ENCODE measurements at places on chromosomes 4 and X.
A peak's percentile ranks its signal among the peaks of the same experiment; 100 is the strongest.

- peak; percentile 17 for DNase-seq
Observed at GRCh38 chr4:1399508-1400190, 6.6 kb downstream of the NKX1-1 start.

GRCh38 chr4:165873298-165874071 is 448 bp downstream of the TLL1 start:
- DNase-seq: no peak

DNA sequence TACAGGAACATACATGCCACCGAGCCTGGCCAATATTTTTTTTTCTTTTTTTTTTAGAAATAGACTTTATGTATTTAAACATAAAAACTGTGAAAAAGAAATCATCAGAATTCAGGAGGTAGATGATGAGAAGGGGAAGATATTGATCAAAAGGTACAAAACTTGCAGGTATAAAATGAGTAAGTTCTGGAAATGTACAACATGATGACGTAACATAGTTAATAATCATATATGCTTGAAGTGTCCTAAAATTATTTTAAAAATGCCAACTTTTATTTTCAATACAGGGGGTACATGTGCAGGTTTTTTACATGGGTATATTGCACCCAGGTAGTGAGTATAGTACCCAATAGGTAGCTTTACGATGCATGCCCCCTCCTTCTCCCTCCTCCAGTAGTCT is 337.6 kb downstream of the GRID2 start:
- DNase-seq: no peak

DNA sequence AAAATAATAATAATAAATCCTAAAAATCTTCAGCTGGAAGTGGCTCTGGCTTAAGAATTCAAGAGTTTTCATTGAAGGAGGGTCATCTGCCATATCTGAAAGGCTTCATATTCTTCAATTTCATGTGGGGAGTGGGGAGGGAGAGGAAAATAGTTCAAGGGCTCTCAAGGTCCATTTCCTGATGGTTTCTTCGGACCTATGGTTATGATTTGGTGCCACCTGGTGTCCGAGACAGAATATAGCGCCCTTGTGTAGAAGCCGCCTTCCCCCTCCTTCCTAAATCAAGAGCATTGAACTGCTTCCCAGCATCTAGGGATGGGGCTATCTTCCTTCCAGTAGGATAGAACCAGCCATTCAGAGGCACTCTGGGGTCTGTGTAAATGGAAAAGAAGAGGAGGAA is 34.3 kb downstream of the NLGN3 start:
- peak; percentile 39 for DNase-seq

GRCh38 chr4:67288964-67289363 is 256.3 kb downstream of the CENPC start:
- no peak for DNase-seq

DNA sequence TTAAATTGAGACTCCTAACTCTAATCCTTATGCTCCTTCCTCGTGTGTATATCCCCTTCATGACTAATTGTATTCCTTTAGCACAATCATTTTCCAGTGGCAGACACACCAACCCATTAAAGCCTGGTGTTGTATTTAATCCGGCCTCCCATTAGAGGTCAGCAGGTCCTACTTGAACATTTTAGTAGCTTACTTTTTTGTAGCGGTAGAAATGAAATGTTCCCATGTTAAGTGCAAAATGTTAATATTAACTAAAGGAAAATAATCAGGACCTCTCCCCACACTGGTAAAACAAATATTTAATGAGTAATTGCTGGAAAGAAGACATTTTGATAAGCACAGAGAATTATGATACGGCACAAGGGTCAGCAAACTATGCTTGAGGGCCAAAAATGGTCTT is 3.4 kb downstream of the RAB33B start:
- DNase-seq: no peak

DNA sequence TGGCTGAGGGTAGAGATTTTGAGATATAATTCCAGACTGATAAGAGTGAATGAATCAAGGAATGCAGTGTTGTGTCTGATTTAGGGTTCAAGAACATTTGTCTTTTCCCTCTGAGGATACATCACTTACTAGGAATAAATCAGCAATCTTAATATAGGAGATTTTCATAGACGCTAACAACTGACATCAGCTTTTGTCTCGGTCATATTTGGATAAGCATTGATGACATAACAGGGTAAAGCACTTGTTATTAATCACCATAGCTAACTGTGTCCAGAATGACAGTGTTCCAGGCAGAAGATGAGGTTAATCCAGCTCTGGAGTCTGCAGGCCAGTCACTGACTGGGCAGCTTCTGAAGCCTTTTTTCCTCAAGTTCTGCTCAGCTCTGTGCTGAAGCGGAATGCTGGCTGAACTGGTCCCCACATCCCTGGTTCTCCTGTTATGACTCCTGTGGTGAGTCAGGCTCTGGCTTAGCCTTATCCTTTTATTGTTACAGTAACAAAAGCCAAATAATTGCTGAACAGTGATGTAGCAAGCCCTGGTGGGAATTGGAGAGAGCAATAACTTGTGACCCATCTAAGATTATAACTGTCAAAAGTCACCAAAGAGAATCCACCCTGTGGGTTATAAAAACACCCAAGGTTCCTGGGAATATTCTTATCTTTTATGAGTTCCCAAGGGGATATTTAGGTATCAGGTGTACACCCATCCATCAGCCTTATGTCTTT is 41.8 kb downstream of the FNIP2 start:
- peak; percentile 55 for DNase-seq

- DNase-seq: no peak
Observed at GRCh38 chr4:76787898-76788297, 110.0 kb downstream of the SOWAHB start.

GRCh38 chr4:78612398-78613178 is 61.0 kb downstream of the ANXA3 start:
- no peak for DNase-seq

DNA sequence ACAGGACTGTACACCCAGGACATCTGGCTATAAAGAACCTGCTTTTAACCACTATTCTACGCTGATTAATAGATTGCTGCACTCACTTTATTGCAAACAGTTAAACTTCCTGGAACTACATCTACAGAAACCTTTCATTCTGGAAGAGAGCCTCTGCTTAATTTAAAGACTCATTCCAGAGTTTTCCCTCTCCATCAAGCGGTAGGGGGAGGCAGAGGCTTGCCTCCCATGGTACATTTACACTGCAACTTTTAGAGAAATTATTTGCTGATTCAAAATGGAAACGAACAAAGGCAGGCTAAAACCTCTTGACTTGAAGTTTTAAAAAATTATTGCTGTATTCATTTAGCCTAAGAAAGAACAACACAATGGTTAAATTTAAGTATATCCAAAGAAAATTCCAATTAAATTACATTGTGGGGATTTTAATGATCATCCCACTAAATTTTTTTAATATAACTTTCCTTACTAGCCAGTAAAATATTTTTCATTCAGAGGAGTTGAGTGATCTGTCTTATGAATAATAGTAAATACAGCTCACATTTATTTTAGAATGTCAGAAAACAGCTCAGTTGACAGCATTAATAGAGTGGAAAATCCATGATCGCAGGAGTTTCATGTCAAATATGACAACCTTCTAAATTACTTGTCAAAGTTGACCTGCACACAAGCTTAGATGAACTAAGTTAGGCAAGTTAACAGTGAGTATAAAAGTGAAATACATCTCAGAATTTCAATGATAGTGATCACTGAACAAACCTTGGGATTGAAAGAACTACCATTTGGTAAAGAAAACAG is 46.3 kb upstream of the PCDH10 start:
- DNase-seq: no peak

GRCh38 chrX:110941906-110942305 is 146.3 kb upstream of the CHRDL1 start:
- no peak for DNase-seq

- no peak for DNase-seq
Observed at GRCh38 chr4:107693132-107693531, 26.9 kb downstream of the PAPSS1 start.

DNA sequence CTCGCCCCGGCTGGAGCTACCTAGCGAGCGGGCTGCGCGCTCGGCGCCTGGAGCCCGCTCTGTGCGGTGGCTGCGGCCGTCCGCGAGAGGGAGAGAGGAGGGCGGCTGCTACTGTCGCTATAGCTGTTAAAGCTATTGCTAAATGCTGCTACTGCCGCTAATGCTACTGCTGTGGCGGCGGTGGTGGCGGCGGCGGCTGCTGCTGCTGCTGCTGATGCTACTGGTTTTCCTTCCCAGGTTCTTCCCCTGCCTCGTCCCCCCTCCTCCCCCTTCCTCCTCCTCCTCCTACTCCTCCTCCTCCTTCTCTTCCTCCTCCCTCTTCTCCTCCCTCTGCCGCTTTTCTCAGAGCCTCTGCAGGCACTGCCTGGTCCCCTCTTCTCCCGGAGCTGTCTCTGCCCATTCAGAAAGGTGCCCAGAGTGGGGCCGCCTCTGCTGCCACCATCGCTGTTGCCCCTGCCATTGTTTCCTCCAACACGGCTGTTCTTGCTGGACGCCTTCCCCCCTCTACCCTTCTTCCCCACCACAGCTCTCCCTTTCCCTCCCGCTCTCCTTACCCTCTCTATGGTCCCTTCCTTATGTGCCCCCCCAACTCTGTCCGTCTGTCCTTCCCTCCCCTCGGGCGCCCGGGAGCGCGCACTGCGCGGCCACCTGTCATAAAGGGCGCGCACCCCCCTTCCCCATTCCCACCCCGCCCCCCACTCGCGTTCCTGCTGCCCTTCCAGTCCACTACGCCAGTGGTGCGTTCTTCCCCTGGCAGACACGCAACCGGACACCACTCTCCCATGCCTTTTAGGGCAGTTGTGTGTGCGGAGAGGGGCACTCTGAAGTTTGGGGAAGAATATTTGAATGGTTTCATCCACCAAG is at the start of gene NEXMIF:
TSS of gene NEXMIF (minus strand) at position 228 of the 864 bp plus-strand sequence.
- DNase-seq: peak; percentile 29

GRCh38 chr4:39178706-39179105 is 3.6 kb upstream of the WDR19 start:
- no peak for DNase-seq

- no peak for DNase-seq
Observed at GRCh38 chrX:28311466-28311865, 275.8 kb upstream of the IL1RAPL1 start.

DNA sequence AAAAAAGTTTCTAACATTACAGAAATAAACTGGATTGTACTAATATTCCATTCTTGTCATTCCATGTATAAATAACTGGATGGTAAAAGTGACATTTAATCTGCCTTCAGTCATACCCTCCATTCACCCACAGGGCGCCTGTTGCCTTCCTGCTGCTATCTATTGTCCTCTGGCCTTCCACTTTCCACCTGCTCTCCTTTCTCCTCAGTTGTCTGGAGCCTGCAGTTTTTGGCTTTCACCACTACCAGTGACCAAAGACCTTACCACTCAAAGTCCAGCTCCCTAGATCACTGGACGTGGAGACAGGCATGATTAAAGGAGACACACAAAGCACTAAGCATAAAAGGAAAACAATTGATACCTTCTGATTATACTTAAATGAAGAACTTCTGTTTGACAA is 46.2 kb upstream of the NHS start:
- DNase-seq: no peak

DNA sequence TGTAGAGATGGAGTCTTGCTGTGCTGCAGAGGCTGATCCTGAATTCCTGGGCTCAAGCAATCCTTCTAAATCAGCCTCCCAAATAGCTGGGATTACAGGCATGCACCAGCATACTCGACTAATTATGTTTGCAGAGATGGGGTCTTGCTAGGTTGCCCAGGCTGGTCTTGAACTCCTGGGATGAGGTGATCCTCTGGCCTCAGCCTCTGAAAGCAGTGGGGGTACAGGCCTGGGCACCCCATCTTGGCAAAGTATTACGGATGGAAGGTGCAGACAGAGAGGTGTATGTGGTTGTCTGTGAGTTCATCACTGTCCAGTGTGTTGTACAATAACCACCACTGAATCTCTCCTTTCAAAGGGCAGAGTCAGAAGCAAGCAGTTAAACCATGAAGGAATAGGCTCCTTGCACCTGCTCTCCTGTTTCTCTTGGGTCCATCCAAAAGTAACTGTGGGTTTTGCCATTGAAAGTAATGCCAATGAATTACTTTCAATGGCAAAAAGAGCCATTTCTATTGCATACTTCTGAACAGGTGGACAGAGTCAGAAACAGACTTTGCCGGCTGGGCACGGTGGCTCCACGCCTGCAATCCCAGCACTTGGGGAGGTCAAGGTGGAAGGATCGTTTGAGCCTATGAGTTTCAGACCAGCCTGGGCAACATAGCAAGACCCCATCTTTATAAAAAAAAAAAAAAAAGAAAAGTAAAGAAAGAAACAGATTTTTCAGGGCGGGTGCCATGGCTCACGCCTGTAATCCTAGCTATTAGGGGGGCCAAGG is 7.0 kb upstream of the AKAP17A start:
- no peak for DNase-seq

DNA sequence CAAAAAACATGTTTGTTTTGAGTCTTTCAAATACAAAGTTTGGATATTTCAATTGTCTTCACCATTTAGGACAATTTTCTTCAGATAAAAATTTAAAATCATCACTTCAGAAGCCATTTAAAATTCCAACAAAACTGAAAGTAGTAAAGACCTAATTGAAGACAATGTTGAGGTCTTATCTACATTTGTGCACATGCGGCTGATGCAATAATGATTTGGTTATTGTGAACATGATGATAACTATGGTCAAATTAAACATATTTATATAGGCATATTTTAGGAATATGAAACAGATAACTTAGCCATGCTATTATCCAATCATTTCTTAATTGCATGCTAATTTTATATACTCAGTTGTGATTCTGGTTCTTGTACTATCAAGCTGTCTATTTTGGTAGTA is 407.5 kb downstream of the GALNTL6 start:
- no peak for DNase-seq

DNA sequence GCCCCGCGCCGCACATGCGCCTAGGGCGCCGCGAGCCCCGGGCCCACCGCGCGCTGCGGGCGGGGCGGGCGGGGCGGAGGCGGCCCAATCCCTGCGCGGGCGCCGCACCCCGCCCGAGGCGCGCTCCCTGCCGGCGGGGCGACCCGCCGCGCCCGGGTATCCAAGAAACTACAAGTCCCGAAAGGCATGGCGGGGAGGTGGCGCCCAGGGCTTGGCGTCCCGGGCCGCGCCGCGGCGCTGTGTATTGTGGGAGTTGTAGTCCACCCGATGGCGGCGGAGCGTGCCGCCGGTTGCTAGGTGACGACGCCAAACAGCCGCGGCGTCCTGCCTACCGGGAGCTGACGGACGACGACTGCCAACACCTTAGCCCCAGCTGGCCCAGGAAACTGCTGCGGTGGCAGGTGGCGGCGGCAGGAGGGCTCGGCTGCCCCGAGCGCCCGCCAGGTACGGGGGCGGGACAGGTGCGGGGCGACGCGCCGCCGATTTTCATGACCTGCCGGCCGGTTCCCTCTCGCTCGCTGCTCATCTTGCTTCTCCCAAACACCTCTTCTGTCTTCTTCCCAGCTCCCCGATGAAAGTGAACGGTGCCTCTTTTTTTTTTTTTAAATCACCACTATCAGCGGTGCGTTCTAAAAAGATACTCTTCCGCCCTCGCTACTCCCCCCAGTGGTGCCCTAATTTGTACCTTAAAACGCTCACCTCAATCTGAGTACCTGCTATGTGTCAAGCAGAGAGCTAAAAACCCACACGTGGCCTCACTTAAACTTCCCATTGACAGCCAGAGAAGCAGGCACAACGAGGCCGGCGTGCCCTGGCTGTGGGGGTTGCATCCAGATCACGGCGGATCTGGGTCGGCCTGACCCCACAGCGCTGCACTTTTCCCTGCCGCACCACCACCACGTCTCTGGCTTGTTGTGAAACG is at the start of gene CFAP99:
TSS of gene CFAP99 (plus strand) at position 306 of the 922 bp plus-strand sequence.
- DNase-seq: peak; percentile 99
